ENCODE measurements at places on chromosomes 12 and 14.

- DNase-seq, result no peak
Measured at GRCh38 chr14:21902561-21903181, 229.1 kb upstream of the OR4E1 start.

GRCh38 chr14:92702441-92702918 lies 45.9 kb downstream of the LGMN start:
- no peak for DNase-seq

DNA sequence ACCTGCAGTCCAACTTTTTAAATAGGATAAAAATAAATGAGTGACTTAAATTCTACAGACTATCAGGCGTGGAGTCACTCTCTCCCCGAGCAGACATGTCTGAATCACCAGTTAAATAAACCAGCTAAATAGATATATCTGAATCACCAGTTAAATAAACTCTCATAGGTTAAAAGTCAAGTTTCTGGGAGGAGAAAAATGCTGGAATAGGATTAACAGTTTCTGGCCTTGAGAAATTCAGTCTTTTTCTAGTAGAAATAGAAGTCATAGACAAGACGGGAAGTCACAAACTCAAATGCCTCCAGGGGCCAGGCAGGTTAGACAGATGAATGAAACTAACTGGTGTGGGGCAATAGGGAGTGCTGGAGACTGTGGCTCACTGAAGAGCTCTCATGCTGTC lies 258.6 kb upstream of the TMEM132C start:
- DNase-seq, result no peak

DNA sequence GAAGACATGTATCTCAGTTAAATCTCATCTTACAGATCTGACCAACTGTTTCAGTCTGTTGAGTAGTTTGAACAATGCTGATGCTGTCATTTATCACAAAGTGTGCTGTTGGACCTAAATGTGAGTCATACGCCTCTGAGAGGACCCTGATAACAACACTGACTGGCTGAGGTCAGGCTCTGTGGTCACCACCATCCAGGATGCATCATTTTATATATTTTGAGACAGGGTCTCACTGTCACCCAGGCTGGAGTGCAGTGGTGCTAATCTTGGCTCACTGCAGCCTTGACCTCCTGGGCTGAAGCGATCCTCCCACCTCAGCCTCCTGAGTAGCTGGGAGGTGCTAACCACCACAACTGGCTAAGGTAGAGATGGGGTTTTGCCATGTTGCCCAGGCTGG lies 181.0 kb upstream of the RGS6 start:
- no peak for DNase-seq

DNA sequence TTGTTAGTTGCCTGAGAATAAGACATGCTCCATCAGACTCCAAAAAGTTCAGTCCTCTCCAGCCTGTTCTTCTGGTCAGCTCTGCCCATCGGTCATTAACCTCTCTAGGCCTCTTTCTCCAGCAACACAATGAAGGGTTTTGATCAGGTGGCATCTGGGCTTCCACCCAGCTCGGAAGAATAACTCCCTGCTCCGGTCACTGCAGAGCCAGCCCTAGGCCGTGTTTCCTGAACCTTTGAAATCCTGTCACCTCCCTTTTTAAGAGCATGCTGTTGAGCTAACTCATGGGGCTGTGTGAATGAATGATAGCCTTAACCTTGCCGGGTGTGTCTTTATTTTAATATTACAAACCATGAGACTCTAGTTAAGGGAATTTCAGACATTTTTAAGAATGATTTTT lies 117.1 kb downstream of the GXYLT1 start:
- no peak for DNase-seq

GRCh38 chr14:71586131-71586897 lies 345.9 kb upstream of the RGS6 start:
- DNase-seq, result no peak

DNA sequence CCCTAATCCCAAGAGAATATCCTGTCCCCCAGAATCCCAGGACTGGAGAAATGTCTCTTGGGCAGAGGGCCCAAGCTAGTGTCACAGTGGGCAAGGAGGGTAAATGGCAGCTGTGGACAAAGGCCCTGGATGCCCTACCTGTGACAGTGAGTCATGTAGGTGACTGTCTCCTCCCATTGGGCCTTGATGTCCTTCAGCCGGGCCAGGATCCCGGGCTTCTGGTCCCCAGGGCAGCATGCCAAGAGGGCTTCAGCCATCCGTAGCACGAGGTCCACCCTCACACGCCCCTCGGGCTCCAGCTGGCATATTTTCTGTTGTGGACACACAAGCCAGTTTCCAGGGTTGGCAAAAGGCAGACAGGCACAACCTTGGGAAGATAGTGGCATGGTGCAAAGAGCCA lies 48.8 kb downstream of the SYNE3 start:
- DNase-seq, result no peak

GRCh38 chr14:67666750-67667449 lies 7.5 kb downstream of the VTI1B start:
- DNase-seq, result no peak

- DNase-seq, result no peak
Measured at GRCh38 chr12:26668847-26669246, 164.1 kb downstream of the ITPR2 start.

GRCh38 chr12:62525271-62525670 lies 58.6 kb downstream of the MON2 start:
- no peak for DNase-seq

DNA sequence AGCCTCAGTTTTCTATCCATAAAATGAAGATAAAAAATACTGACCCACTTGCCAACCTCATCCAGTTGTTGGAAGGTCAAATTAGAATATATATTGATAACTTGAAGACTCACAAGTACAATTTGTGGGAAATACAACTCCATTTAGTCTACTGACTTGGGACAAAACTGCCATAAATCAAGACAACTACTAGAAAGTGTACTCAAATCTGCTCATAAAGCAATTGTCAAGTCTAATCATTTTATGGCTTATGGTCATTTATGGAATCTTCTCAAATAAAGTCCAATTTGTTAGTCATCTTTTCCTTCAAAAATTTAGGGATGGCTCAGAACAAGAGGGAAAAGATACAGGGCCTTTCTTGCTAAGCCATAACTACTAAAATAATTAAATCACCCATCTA lies 7.0 kb downstream of the BTG1 start:
- DNase-seq, result no peak
